ENCODE measurements at places on chromosomes 1 and 21.

GRCh38 chr1:97082160-97082848 lies 360.7 kb downstream of the PTBP2 start:
- no peak for DNase-seq

GRCh38 chr1:162193221-162193620 lies 123.7 kb downstream of the NOS1AP start:
- DNase-seq: no peak

- DNase-seq: no peak
Observed at GRCh38 chr1:5522531-5523145, 469.6 kb downstream of the NPHP4 start.

DNA sequence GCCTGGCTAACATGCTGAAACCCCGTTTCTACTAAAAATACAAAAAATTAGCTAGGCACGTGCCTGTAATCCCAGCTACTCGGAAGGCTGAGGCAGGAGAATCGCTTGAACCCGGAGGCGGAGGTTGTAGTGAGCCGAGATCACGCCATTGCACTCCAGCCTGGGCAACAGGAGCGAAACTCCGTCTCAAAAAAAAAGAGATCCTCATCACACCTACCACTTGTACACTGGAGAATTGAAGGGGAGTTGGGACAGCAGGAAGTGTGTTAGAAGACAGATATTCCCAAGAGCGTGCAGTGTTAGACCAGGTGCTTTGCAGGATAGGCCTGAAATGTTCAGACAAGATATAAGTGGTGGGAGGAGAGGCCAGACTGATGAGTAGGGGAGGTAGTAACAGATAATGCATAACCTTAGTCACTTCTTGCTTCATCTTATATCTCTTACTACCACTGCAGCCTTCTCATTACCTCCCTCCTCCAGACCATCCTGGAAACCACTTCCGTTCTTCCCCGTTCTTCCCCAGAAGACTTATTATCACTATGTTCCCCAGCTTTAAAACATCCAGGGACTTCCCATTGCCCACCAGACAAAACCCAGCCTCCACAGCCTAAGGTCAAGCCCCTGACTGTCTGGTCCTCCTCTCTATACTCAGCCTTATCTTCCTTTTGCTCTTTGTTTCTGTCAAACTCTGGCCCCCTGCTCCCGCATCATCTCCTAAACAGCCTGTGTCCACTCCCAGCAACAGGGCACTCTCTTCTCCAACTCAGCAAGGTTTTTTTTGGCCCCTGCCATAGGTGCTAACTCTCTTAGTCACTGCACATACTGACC lies 21.3 kb downstream of the FAM20B start:
- no peak for DNase-seq

- DNase-seq: no peak
Observed at GRCh38 chr1:2086446-2087078, 36.4 kb downstream of the PRKCZ start.

DNA sequence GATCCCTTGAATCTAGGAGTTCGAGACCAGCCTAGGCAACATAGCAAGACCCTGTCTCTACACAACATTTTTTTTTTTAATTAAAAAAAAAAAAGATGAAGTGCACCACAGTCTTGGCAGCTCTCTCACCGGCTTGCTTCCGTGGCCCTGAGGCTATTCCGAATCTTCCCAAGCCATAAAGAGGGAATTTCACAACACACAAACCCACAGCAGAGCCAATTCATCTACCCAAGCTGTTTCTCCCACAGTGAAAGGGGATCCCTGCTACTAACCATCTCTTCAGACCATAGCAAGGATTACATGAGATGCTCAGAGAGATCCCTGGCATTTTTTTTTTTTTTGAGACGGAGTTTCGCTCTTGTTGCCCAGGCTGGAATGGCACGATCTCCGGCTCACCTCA lies 8.3 kb upstream of the CHD5 start:
- no peak for DNase-seq

- no peak for DNase-seq
Observed at GRCh38 chr1:24934310-24935195, 4.5 kb upstream of the RUNX3 start.

DNA sequence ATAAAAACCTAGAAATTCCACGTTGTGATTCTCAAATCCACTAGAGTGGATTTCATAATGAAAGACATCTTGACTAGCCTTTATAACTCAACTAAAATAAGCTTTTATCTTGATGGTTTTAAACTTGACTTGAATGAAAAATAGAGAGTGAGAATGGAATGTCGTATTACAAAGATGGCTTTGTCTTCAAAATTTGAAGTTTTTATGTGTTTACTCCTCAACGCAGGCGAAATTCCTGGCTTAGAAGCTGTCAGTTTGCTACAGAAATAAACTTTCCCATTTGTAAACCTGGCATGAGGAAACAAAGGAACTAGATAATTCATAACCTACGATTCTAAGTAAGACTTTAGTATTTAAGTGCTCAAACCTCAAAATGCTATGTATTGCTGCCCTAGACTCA lies 90.0 kb upstream of the KRTAP19-8 start:
- DNase-seq: no peak

- DNase-seq: no peak
Observed at GRCh38 chr1:158691907-158692306, 5.4 kb upstream of the SPTA1 start.

DNA sequence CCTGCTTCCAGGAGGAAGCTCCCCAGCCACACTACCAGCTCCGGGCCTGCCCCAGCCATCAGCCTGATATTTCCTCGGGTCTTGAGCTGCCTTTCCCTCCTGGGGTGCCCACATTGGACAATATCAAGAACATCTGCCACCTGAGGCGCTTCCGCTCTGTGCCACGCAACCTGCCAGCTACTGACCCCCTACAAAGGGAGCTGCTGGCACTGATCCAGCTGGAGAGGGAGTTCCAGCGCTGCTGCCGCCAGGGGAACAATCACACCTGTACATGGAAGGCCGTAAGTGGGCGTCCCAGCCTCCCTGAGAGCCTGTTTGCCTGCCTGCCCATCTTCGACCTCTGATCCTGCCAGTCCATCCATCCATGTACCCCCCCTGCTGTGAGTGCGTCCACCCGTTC lies 3.6 kb downstream of the ECM1 start:
- DNase-seq: no peak

DNA sequence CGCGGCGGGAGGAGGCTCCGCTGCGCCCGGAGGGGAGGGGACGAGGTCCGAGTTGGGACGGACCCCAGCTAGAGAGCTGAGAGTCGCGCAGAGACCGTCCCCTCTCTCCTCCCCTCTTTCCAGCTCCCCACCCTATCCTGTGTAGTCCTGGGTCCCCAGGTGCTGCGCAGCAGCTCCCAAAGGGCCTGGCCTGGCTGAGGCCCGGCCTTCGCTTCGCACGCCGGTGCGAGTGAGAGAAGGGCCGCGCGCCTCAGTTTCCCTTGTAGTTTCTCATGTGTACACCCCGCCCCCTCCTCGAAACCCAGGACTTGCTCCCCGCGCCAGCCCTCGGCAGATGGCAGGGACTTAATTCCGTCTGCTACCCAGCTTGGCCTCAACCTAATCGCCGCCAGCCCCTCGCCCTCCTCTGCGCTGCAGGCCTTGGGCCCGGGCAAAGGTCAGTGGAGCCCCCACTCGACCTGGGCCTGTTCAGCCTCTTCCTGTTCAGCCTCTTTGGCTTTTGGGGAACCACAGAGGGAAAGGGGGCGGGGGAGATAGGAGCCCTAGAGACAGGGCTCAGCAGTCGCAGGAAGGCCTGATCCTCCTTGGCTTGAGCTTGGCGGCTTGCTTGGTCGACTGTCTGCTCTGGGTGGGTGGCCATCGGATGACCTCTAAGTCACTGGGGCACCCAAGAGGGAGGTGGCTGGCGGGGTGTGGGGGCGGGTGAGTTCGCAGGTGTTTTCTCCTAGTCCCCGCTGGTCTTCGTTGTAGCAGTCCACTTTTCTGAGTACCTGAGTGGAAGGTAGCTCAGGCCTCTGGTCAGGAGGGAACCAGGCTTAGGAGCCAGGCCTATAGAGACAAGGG lies 1.0 kb downstream of the ZNF687 start:
- DNase-seq: peak; percentile 73

GRCh38 chr1:163697137-163697536 lies 375.4 kb downstream of the NUF2 start:
- no peak for DNase-seq

DNA sequence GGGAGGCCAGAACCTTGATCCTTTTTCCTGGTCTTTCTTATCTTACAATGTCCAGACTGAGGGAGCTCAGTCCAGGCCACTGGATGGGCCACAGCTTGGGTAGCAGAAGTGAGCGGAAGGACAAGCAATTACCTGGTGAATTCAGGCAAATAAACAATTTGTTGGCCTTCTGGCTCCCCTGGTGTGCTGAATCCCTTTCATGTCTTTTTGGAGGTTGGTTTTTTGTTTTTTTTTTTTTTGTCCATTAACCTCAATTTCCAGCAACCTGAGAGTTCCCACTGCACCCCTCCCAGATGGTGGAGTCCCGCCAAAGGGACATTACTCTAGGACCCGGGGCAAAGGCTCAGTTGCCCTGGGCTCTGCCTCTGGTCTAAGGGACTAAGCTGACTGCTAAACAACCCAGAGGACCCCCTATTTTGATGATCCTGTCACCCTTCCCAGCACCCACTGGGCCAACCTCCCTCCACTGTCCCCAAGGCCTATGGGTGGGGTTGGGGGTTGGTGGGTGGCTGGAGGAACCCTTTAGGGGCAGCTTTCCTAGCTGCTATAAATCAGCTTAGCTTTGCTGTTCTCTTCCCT lies 85.5 kb downstream of the KCND3 start:
- no peak for DNase-seq

GRCh38 chr21:44531606-44532564 lies 8.1 kb downstream of the KRTAP10-1 start:
- DNase-seq: peak; percentile 13
